Dermis lymphatic vessel endothelial cell (primary cell): ENCODE measurements at places on chromosomes 2 and 18. TPM values are rescaled to one million over a fixed set of nuclear protein-coding genes. Genes with fewer than 3 reads are reported as not detected.

Gene KCNJ13
- total RNA-seq, result not detected in 2 replicates

Gene TWIST2
- total RNA-seq, result 0.09 and 0.54 TPM in 2 replicates

Gene CSRNP3
- total RNA-seq, result 0.76 and 0.95 TPM in 2 replicates

Gene ABCB11
- not detected in 2 replicates for total RNA-seq

Gene CERKL
- total RNA-seq, result not detected in 2 replicates

Gene TTR
- not detected in 2 replicates for total RNA-seq

Gene DAW1
- total RNA-seq, result not detected in 2 replicates

Gene SCN1A
- 0.09 and 0.43 TPM in 2 replicates for total RNA-seq

Gene ZBTB7C
- total RNA-seq, result not detected in 2 replicates

Gene RAX
- total RNA-seq, result not detected in 2 replicates

Gene IL1F10
- not detected in 2 replicates for total RNA-seq

Gene MORN2
- total RNA-seq, result 10.3 and 13.8 TPM in 2 replicates

Gene AQP12A
- not detected in 2 replicates for total RNA-seq
